CD4-positive, alpha-beta T cell treated with Interferon alpha-2 for 1 hour (primary cell): ENCODE measurements at places on chromosomes 5 and 9.

GRCh38 chr5:173051746-173052145 lies 4.4 kb upstream of the CREBRF start:
- DNase-seq: no peak

DNA sequence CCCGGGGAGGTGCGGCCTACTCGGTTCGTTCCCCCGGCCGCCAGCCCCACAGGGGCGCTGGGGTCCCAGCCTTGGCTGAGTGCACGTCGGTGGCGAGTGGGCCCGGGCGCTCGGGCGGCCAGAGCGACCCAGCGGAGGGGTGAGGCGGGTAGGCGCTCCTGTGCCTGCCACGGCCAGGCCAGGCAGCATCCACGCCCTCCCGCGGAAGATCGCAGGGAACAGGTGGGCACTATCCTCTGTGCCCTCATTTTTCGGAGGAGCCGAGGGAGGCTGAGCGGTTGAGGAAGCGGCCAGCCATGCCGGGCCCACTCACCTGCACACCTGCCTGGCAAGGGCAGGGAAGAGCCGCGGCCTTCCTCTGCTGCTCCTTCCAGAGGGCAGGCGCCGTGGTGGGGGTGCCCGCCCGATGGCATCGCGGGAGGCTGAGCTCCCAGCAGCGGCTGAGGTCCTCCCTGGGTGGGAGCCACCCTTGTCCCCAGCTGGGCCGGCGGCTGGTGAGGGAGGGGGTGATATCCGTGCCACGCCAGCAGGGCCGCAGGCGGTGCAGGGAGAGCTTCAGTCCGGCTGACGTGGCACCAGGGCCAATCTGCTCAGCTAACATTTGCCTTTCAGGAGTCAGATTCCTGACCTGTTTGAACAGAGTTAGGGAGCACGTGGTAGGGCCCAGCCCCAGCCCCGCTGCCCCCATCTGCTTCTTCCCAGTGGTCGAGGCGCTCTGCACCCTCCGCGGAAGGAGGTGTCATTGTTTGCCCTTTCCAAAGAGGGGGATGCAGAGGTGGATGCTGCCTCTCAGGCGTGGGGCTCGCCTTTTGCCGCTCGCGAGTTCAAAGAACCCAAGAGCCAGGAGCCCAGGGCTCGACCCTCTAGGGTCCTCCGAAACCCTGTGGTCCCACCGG lies 1.6 kb upstream of the SEC16A start:
- no peak for DNase-seq

DNA sequence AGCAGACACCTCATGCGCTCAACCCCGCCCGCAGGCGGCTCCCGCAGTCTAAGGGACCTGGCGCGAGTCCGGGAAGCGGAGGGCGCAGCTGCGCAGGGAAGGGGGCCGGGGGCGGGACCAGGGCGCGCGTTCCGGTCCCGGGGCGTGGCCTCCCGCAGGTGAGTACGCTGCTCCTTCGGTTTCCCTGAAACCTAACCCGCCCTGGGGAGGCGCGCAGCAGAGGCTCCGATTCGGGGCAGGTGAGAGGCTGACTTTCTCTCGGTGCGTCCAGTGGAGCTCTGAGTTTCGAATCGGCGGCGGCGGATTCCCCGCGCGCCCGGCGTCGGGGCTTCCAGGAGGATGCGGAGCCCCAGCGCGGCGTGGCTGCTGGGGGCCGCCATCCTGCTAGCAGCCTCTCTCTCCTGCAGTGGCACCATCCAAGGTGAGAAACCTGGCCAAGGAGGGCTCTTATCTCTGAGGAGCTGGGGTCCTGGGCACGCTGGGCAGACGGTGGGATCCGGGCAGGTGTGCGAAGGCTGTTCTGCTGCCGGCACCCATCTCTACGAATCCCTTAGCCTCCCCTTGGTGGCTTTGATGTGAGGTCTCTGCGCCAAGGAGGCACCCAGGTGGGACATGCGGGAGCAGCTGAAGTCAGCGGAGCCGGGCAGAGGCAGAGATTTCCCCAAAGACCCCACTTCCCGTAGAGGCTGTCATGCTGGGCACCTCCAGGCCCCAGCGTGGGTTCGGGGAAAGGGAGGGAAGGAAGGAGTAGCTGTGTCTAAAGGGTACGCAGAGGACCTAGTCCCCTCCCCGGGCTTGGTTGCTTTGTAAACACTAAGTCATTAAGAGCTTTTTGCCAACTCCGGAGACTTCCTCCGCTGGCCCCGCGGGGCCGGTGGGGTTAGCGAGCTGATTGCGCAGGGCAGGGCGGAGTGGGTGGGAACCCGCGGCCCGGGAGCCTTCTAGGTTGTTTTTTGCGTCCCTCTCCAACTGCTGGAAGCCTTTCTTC lies at the start of gene F2RL1:
Gene F2RL1, plus strand, starts transcription at position 187 of the 988 bp plus-strand sequence. Its CDS starts 153 bp downstream, at position 340.
- DNase-seq: peak; percentile 66

DNA sequence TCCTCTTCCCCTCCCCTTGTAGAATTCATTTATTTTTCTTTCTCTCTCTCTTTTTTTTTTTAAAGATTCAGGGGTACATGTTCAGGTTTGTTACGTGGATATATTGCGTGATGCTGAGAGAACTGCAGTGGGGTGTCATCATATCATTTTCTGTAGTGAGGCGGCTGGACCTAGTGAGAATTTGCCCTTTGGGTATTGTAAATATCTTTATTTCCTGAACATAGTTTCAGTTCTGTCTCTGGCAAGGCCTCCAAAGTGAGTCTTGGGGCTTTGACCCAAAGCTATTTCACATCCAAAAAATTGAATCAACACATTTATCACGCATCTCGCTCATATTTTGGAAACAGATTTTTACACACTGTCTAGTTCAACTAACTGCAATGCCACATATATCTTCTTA lies 25.4 kb upstream of the MYOT start:
- DNase-seq: no peak

DNA sequence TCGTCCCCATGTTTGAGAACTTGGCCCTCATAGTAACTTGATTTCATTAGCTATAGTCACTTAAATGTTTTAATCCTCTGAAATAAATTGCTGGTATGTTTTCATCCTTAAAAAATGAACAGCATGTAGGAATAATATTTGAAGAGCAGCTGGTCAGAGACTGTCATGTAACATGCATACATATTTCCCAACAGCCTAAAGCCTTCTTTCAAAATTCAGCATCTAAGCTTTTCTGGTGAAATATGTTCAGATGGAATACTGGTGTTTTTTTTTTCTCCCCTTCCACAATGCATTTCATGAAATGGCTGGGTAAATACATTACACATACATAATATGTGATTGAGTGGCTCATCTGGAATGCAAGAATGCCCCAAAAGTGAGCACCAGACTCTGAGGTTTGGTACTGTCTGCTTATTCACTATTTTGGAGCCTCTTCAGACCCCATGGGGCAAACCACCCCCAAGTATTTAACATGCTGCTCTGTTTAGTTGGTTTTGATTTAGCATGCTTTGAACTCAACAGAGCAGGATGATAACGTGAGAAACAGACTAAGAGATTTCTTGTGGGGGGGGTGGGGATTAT lies 94.0 kb downstream of the SMARCA2 start:
- DNase-seq: no peak
